ENCODE measurements at places on chromosomes 13 and 19.
A peak's percentile ranks its signal among the peaks of the same experiment; 100 is the strongest.

- DNase-seq, result no peak
Measured at GRCh38 chr19:33503030-33503429, 18.6 kb downstream of the PEPD start.

- DNase-seq, result peak; percentile 39
Measured at GRCh38 chr13:46633416-46633815, 80.4 kb downstream of the LRCH1 start.

- DNase-seq, result no peak
Measured at GRCh38 chr19:3474614-3475013, 5.7 kb downstream of the SMIM24 start.

DNA sequence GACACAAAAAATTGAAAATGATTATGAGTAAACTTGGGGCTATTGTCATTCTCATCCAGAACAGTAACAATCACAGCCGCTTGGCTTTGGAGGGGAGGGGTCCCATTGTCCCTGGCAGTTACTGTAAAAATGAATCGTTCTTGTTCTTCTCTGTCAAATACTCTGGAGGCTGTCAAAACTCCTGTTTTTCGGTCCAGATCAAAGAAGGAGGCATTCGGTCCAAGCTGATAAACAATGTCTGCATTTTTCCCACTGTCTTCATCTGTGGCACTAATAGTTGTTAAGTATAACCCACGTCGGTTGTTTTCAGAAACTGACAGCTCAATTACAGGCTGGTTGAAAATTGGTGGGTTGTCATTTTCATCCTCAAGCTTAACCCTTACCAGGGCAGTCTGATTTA lies 3.4 kb downstream of the PCDH9 start:
- DNase-seq, result no peak

DNA sequence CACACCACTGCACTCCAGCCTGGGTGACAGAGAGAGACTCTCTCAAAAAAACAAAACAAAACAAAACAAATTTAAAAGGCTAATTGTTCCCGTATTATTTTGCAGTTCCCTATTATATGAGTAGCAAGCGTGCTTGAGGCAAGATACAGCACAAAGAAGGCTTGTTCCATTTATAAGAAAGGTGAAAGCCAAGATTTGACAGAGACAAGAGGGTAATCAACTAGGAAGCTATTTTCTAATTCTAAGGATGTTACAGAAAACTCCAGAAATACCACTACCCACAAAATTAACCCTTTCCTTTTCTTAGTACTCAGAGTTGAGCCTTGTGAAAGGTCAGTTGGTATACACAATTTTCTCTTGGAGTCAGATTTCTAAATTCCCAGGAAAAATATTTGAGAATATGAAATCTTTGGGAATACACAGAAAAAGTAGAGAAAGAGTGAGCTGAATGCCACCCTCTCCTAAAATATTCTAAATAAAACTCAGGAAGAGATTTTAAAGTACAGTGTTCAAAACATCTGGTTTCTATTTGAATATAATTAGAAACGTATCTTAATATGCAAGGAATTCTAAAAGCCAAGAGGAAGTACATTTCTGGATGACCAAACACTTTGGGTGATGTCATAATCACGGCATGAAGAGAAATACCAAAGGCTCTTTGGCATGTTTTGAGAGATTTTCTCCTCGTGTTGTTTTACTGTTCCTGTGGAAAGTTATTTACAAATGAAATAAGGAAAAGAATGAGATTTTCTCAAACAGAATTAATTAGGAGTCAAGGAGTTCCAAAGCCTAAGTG lies 63.0 kb upstream of the FLT1 start:
- DNase-seq, result peak; percentile 78
